Anterior cingulate cortex (tissue), 58 donors: ENCODE measurements at places on chromosomes 13 and 19.

GRCh38 chr19:20078581-20079031 is 806 bp downstream of the ZNF90 start:
- DNase-seq = no peak

DNA sequence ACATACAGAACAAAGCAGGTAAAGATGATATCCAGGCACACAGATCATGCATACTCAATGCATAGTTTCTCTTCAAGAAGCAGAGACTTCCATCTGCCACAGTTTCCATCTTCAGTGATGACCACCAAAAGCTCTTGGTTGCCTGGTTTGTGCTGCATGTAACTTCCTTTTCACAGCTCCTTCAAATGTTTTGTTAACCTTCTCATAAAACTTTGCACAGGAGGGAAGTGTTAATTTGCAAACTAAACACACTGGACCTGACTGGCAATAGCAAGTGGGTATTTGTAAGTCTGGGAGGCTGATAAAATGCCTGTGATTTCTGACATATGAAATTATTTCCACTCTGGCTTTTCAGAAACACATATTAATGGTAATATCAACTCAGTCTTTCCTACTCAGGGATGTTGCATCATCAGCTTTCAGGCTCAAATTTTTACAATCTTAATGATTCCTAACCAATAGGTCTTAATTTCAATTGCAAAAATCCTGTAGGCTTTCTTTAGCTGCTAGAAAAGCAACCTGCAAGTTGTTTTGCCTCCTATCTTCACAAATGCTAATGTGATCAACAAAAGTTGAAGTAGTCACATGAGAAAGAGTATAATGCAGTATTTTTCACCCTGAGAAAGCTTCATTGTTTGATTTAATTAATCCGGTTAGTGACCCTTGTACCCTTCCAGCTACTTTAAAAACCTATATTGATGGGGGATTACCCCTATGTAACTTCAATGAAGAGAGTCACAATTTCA is 575.6 kb downstream of the DIAPH3 start:
- DNase-seq = no peak

GRCh38 chr19:33432446-33433170 is 59.1 kb downstream of the CEBPG start:
- no peak for DNase-seq

DNA sequence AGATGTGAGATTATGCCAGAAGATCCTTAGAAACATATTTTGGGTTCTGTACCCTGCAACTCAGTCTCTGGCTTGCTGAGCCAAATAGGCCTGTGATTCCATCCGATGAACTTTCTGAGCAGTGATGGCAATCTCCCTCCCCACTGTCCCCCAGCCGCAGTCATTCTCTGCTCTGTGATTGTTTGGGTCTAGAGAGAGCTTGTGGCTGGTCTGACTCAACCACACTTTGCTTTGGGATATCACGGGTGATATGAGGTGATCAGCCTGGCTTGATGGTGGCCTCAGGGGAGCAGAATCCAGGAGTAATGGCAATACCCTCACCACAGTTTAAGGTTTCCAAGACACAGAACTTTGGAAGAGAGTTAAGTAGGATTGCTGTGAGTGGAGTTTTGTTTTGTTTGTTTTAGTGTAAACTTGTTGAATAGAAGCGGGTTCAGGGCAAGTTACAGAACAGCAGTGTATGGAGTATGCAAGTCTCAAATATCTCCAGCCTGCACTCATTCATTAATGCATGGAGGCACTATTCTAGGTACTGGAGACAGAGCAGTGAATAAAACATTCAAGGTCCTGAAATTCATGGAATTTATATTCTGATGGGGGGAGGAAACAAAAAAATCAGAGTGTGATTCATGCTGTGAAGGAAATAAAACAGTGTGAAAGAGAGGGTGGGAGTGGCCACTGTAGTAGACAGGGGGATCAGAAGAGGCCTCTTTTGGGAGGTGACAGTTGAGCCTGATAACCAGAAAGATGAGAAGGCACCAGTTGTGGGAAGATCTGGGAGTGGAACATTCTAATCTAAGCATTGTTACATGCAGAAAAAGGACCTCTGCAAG is 5.3 kb downstream of the SAMD4B start:
- DNase-seq = no peak

DNA sequence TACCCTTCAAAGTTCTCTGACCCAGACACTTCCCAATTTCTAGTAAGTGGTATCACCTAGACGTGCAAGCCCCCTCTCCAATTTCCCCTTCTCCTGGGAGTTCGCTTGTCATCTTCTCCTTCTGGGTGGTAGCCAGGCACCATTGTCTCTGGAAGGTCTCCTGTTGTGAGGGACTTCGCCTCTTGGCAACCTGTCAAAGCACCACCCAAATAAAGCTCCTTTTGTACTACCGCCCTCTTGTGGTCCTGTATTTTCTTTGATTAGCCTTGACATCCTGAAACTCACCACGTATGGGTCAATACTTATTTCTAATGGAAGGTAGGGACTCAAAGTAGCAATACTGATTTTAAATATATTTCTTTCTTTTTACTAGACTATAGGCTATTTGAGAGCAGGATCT is 8.2 kb downstream of the GPC5 start:
- DNase-seq = no peak
